NCI-H146 (cell line): ENCODE measurements at places on chromosomes 1 and 21.
A peak's percentile ranks its signal among the peaks of the same experiment; 100 is the strongest.

DNA sequence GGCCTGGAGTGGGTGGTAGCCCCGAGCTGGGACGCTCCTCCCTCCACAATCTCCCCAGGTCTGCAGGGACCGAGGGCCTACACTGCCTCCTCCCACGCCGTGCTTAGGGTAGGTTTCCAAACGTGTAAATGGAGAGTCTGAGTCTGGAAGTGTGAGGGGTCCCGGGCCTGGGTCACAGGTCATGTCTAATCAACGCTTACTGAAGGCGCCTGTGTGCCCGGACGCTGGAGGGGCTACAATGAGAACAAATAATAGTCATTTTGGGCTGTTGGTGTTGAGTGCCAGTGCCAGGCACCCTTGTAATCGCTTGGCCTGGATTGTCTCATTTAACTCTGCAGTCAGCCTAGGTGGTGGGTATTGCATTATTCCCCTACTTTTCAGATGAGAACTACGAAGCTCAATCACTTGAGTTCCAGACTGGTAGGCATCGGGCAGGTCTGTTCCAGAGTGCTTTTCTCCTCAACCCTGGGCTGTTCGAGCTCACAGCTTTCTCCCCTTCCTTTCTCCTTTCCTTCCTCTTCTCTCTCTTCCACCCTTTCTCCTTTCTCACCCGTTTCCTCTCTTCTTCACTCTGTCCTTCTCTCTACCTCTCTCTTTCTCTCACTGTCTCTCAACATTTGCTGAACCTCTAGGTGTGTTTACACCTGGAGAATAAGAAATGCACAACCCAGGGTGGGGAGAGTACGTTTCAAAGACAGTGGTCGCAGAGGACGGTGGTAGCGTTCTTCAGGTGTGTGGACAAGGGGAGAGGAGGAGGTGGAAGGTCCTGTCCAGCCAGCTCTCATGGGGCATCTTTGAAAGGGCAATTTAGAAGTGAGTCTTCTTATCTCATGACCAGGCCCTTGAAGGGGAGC is 883 bp downstream of the SLC66A1 start:
- no peak for DNase-seq

- no peak for DNase-seq
Measured at GRCh38 chr1:157119448-157119847, 18.7 kb downstream of the ETV3 start.

DNA sequence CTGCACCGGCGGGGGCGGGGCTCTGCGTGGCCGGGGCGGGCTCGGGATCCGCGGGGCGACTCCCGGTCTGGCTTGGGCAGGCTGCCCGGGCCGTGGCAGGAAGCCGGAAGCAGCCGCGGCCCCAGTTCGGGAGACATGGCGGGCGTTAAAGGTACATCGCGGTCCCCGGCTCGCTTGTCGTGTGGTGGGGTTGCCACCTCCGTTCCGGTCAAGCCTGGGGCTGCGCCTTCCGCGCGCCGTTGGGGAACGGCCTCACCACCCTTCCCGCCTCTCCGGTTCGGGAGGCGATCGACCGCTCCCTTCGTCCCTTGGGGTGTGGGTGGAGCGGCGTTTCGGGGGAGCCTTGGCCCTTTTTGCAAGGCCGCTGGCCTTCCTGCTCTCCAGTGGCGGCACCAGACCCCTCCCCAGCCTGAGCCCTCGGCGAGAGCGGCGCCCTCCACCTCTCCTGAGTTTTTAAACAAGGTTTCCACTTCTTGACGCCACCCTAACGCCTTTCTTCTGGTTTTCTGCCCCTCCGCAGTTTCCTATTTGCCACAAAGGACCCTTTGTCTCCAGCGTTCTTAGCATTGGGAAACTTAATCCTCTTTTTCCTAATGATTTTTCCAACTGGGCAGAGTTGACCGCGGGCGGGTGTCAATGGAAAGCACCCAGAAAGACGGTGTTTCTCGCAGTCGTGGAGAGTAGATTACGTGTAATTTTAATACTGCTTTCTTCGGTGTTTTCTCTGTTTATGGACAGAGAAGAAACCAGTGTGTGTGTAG is at the start of the genes LEPR and LEPROT:
Gene LEPR (plus strand): TSS at position 79 of the 761 bp plus-strand sequence. CDS start 144,898 bp downstream, outside the sequence.
Gene LEPROT (plus strand): TSS at position 79 of the 761 bp plus-strand sequence. CDS start 57 bp downstream, at position 136.
- DNase-seq = peak; percentile 98

DNA sequence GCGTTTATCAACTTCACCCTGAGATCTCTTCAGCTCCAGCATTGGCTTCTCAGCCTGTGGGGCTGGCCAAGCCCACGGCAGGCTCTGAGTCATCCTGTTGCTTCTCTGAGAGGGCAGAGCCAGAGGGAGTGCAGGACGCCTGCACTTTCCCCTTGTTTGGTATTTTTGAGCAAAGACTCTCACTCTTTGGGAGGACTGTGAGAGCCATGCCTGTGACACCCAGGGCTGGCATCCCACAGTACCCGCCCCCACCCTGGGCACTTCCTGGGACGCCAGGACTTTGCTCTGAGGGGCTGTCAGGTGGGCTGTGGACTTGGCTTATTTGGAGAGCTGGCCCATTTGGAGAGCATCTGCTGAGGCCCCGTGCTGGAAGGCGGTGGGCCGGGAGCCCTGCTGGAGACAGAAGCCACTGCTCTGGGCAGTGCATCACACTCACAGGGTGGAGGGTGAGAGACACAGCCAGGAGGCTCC is 37.4 kb downstream of the VANGL1 start:
- DNase-seq = no peak

GRCh38 chr1:185014941-185015340 is 30.4 kb upstream of the RNF2 start:
- DNase-seq = no peak

DNA sequence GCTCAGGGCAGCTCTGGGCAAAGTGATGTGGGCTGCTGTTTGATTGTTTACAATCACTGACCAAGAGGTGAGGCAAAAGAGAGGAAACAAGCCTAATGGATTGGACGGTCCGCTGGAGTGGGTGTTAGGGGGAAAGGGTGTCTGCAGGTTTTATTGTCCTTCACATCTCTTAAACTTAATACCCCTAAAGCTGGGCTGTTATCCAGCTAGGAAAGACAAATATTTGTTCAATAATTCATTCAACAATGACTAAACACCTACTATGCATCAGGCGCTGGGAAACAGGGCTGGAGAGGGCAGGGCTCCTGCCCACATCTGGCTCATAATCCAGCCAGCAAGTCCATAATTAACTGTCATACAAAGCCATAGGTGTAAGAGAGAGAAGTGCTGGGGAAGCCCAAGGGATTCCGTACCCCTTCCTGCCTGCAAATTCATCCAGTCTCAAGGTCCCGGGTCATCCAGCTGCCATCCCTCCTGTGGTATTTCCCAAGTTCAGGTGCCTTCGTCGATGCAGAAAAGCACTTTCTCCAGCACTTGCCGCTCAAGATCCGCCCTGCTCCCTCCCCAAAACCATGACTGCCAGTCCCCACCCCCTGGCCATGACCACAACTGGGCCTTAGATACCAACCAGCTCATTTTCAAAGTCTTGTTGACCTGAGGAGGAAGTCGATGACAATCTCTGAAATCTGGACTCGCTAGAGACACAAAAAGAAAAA is 10.7 kb downstream of the TMEM63A start:
- peak; percentile 69 for DNase-seq
